ENCODE measurements at places on chromosomes 7 and 10. TPM values are rescaled to one million over a fixed set of nuclear protein-coding genes. Genes with fewer than 3 reads are reported as not detected.

- no peak for ATAC-seq
These were observed 32.2 kb downstream of the IQUB start for GRCh38 chr7:123502201-123502600.

DNA sequence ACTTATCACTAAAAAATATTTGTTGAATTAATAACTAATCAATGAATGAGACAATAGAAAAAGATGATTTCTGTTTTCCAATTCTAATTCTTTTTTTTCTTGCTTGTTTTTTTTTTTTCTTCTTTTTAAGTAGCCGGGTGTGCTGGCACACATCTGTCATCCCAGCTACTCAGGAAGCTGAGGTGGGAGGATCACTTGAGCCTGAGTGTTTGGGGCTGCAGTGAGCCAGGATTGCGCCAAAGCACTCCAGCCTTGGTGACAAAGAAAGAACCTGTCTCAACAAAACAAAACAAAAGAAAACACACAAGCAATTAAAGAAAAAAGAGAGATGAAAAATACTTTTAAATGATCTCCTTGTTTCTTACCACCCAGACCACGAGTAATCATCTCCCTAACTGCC is 1109.3 kb downstream of the REEP3 start:
- no peak for ATAC-seq

DNA sequence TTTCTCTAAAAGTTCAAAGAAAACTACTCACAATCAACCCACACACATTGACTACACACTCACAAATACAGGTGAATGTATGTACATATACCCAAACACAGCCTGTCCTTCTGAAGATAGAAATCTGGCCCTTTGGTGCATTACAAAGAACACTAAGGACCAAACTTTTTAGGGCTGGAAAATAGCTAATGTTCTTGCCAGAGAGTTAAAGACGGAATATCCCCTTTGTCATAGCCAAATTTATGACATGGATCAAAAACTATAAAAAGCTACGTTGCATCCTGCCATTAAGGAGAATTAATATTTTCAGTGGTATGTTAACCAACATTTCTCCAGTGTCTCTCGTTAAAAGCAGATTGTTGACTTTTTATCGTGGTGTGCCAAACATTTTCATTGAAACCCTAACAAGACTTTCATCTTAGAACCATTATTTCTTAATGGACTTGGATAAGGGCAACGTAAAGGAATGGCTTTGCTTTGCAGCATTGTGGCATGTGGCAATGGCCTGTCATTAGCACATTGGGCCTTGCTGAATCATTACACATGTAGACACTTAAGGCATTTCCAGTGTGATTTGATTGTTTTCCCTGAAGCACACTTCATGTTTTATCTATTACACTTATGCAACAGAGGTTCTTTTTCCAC is 150.9 kb upstream of the MEOX2 start:
- no peak for ATAC-seq

DNA sequence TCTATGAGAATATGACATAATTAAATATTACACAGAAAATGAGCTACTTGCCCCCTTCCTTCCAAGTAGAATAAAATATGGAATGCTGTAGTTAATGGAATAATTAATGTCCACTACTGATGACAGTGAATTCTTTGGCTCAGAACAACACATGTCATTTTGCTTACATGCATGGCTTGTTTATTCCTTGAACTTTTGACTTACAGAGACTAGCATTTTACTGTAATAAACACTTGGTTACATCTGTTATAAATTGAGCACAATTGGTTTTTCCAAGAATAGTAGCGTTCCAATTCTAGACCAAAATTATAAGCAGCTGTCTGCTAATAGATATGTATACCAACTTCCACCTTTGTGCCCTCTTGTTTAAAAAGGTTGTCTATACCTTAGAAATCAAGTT is 286.7 kb downstream of the OTUD1 start:
- ATAC-seq: no peak

- no peak for ATAC-seq
These were observed 12.8 kb downstream of the PRKCQ start for GRCh38 chr10:6567203-6567703.

DNA sequence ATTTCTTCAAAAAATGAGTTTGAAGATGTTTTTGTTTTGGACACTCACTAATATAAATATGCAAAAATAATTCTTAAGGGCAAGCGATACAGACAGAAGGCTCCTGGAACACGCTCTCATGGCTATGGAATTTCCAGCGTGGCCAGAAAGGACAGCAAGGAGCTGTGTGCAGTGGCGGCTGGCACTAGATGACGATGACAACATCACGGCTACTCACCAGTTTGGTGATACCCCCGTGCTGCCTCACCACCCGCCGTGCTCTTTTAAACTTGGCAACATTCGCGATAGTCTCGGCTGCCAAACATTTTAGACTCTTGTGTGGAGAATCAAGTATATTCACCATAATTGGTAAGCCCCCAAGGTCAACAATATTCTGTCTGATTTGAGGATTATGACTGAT is 54.9 kb downstream of the ODAD2 start:
- no peak for ATAC-seq

DNA sequence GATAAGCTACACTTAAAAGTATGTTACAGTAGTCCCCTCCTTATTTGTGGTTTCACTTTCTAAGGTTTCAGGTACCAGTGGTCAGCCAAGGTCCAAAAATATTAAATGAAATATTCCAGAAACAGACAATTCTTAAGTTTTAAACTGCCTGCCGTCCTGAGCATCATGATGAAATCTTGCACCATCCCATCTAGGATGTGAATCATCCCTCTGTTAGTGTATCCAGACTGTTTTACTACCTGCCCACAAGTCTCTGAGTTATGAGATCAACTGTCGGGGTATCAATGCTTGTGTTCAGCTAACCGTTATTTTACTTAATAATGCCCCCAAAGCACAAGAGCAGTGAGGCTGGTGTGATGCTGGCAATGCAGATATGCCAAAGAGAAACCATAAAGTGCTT is 11.4 kb downstream of the KDM7A start:
- ATAC-seq: peak; percentile 74

DNA sequence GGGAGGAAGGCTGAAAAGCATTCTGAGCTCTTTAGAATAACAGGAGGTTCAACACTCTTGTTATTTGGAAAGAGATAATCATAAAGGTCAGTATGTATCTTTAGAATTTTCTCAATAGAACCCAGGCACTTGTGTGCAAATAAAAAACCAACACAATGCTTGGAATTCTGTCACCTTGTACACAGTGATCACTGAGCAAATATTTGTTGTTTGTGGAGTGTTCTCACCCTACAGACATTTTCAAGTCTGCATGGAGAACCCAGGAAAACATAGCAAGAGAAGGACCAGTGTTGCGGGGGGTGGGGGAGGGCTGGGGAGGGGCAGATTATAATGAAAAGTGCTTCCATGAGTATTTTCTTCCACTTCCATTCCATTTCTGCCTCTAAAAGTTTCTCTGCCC is 87.4 kb downstream of the FAM107B start:
- ATAC-seq: no peak

Gene MEOX2
- 0.60 TPM for total RNA-seq

Gene TBXAS1
- total RNA-seq: 10.8 TPM
